ENCODE measurements at places on chromosomes 1 and 21.
A peak's percentile ranks its signal among the peaks of the same experiment; 100 is the strongest.

- DNase-seq = no peak
These were observed 2.8 kb downstream of the SELL start for GRCh38 chr1:169708647-169709046.

GRCh38 chr1:119249283-119249682 is 108.8 kb upstream of the WARS2 start:
- no peak for DNase-seq

DNA sequence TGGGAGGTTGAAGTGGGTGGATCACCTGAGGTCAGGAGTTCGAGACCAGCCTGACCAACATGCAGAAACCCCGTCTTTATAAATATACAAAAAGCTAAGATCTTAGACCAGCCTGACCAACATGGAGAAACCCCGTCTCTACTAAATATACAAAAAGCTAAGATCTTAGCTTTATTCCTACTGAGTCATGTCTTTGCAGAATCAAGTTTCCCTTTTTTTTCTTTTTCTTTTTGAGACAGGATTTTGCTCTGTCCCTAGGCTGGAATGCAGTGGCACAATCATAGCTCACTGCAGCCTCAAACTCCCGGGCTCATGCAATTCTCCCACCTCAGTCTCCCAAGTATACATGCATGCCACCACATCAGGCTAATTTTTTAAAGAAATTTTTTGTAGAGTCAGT is 21.4 kb downstream of the KDM5B start:
- DNase-seq = no peak

GRCh38 chr1:225652729-225653462 is at the start of gene ENAH:
ENAH (minus strand) TSS chr1:225653123; CDS start chr1:225652690, 433 bp downstream.
- DNase-seq = peak; percentile 92

- no peak for DNase-seq
These were observed 1678.9 kb downstream of the KCNT2 start for GRCh38 chr1:194929357-194929756.

DNA sequence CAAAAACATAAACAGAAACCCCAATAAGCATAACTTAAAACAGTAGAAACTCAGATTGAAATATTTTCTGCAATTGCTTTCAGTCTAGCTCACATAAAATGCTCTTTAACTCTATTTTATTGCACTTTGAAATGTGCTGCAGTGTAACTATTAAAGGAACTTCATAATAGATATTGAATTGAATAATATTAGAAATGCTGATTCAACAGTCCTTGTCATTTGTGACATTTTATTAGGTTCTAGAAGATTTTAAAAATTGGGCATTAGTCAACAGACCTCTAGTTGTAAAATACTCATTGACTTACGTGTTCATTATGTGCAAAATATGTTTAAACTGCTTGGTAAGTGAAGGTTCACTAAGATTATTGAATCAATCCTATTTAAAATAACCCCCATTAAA is 1422.3 kb downstream of the PLA2G4A start:
- DNase-seq = no peak

DNA sequence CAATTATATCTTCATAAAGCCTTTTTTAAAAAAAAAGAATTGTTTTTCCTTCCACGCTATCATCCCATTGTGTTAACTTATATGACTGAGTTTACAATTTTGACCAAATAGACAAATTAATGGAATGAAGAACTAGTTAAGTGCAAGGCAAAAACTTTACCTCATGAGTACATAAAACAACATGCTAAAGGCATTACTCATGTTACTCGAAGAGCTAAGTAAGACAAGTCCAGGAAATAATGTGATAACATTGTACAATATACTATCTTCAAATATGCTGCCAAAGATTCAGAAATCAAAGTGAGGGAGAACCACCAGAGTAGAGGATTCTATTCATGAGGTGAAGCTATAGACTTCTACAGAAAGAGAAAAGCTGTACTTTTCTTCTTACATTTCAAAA is 24.2 kb upstream of the DYNLT5 start:
- no peak for DNase-seq

DNA sequence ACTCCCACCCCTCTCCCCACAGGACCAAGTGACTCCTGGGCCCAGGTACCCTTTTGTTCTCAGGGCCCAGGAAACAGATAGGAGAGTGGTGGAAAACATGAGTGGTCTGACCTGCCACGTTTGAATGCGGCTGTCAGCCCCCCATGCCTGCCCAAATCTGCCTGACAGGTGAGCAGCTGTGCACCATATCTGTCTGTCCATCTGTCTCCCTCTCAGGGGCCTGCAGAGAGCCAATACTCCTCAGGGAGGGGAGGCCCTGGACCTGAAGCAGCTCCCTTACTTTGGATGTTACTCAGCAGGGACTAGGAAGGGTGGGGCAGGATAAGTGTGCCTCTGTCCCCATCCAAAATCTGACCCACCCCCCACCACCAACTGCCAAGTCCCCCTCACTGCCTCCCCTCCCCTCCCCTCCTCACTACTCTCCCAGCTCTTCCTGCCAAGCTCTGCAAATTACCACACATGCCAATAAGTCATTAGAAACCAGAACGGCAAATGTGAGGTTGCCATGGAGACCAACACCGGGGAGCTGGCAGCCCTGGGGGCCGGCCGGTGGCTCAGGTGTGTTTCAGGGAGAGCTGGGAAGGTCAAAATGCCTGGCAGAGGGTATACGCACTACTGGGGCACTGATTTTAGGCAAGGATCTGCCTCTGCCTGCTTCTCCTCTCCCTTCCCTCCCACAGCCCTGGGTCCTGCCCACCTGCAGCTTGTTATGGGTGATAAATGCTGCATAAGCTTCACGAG is 11.5 kb downstream of the LRRN2 start:
- peak; percentile 96 for DNase-seq

- DNase-seq = no peak
These were observed 102.3 kb upstream of the ZNF648 start for GRCh38 chr1:182163821-182164223.

- DNase-seq = no peak
These were observed 42.9 kb upstream of the CD2 start for GRCh38 chr1:116711263-116711840.

DNA sequence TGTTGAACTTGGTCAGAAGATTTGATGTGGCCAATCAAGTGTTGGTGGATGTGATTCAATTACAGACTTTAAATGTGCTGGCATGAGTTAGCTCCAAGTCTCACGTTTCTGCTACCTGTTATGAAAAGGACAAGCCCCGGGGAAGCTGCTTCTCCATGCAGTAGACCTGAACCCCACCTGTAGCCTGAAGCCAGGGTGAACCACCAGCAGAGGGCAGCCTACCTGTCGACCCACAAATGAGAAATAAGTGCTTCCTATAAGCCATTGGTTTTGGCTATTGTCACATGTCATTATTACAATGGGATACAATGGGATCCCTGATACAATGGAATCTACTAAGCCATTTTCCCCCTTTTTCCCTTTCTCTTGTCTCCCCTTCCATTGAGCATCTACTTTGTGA is 230.2 kb downstream of the PRDM2 start:
- DNase-seq = no peak

GRCh38 chr1:202349206-202349928 is 868 bp downstream of the PPP1R12B start:
- DNase-seq = no peak

DNA sequence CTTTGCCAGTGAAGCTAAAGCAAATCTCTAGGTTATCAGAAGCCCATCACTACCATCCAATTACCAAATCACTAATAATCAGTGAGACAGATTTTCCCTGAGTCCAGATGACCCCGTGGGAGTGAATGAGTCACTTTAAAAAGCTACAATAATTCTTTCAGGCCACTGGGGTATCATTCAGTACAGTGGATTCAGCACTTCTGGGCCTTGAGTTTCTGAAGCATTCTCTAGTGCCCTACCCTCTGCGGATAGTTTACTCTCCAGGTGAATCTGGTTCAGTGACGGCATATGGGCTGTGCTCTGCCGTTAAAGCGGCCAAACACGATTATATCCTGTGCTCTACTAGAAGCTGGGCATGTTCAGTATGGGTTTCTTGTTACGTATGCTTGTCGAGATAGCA is 26.1 kb downstream of the NR5A2 start:
- no peak for DNase-seq

DNA sequence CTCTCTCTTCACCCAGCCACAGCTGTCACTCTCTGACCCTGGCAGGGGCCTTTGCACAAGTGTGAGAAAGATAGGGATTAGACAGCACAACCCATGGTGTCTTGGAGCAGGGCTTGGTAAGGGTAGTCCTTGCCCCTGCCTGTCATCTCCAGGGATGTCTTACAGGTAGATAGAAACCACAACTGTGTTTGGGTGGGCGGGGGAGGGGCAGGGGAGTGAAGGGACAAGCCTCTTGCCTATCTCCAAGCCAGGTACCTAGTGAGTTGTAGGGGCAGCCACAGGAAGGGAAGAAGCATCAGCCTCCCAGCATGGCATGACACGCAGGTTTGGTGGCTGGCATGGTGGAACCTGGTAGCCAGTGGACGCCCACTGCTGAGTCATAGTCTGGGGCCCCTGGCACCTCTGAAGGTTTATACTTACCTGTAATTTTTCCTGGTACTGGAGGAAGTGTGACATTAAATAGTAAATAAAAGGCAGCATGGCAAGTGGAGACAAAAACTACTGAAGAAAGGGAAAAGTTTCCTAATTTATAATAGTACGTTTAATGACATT is 97.5 kb downstream of the CLEC20A start:
- no peak for DNase-seq

GRCh38 chr1:77857552-77857951 is 30.9 kb upstream of the NEXN start:
- no peak for DNase-seq

GRCh38 chr1:10033359-10033845 is 644 bp downstream of the UBE4B start:
- DNase-seq = peak; percentile 58

- DNase-seq = no peak
These were observed 17.5 kb downstream of the LHX4 start for GRCh38 chr1:180247580-180247979.

- no peak for DNase-seq
These were observed 45.8 kb upstream of the C1orf21 start for GRCh38 chr1:184340984-184341383.

GRCh38 chr1:191096405-191096804 is 618.7 kb upstream of the BRINP3 start:
- DNase-seq = no peak

Data from NCI-H2081 (cell line).